ENCODE measurements at places on chromosomes 6 and 20.

DNA sequence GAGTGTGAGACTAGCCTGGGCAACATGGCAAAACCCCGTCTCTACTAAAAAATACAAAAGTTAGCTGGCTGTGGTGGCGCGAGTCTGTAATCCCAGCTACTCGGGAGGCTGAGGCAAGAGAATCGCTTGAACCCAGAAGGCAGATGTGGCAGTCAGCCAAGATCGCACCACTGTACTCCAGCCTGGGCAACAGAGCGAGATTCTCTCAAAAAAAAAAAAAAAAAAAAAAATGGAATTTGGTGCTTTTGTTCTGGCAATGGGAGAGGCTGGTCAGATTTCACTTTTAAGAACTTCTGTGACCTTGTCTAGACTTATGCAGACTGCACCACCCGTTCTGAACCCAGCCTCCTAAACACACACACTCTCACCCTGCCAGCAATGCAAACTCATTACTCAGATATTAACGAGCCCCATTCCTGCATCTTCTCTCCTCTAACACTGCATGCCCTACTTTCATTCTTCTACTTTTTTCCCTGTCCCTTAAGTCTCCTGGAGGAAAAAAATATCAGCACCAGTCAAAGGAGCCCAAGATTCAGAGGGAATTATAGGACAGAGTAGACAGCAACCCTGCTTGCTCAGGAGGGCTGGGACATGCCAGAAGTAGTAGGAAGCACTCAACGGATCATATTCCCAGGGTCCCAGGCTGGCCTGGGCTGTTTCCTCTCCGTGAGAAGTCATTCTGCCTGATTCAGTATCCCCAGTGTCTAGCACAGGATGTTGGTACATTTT lies 4.4 kb downstream of the MOCS1 start:
- no peak for DNase-seq

DNA sequence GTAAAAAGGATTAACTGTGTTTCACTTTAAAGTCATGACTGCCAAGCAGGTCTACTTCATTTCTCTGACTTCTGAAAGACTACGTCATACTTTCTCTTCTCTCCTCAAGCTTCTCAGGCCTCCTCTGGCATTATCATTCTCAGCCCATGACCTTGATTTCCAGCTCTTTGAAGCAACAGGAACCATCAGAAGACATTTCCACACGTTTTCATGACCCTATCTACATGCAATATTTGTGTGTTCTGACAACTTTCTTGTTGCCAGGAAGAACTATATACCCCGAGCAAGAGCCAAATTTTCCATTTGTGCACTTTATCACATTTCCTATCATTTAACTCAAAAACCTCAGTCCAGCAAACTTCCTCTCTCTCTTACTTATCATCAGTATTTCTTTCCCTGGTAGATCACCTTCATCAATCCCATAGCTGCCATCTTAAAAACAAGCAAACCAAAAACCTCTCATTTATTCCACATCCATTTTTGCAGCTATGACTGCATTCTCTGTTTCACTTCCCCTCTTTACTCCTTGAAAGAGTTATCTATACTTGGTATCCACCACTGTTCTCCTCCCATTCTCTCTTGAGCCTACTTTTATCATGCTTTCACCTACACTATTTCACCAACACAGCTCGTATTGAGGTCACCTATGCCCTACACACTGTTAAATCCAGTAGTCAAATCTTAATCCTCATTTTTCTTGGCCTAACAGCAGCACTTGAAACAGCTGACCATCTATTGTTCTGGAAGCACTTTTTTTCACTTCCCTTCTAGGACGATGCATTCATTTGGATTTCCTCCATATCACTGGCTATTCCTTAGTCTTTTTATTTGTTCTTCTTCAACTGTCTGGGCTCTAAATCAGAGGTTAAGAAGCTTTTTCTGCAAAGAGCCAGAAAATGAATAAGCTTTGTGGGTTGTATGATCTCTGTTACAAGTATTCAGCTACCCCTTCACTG lies 47.1 kb downstream of the STX7 start:
- no peak for DNase-seq

- DNase-seq: no peak
Observed at GRCh38 chr6:148493424-148493823, 150.8 kb downstream of the SASH1 start.

DNA sequence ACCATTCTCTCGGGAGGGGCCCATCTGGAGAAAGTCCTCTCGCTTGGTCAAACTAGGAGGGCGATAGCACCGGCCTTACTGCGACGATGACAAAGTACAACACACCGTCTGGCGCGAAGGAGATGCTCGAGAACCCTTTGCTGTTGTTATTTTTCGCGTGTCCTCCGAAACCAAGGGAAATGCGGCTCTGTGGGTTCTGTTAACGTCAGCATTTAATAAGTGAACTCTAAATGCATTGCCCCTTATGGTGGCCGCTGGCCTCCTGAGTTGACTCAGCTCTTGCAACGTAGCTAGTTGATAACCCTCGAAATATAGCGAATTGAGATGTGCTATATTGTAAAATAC lies 577 bp upstream of the SCAND1 start:
- DNase-seq: no peak

DNA sequence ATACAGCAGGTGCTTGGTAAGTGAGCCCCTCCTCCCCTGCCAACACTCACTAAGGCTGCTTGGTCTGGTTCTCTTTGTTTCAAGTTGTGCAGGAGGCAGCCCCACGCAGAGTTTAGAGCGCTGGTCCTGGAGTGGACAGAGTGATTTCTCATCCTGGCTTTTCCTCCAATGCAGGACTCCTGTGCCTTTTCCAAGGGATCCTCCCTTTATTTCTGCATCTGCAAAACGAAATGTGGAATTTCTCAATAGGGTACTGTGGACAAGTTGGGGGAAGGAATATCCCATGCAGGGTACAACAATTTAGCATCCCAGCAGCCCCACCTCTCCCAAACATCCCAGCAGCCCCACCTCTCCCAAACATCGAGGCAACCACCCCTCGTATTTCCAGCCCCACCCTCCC lies 30.6 kb upstream of the CCDC167 start:
- DNase-seq: no peak

DNA sequence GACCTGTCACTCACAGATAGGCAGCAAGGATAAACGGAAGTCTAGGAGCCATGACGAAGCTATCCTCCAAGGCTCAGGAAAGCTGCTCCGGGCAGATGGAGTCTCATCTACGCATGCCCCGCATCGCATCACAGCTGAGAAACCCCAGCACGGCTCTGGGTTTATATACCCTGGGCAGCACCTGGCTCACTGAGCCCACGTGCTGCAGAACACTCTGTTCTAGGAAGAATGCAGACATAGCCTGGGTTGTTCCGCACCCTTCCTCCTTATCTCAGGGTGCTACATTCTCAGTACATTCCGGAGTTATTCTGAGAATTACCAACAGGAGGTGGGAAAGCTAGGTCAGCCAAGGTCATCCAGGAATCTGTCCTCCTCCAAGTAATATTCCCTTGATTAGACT lies 260.4 kb downstream of the CBLN4 start:
- DNase-seq: no peak

- DNase-seq: no peak
Observed at GRCh38 chr20:41861772-41862422, 243.7 kb upstream of the CHD6 start.

DNA sequence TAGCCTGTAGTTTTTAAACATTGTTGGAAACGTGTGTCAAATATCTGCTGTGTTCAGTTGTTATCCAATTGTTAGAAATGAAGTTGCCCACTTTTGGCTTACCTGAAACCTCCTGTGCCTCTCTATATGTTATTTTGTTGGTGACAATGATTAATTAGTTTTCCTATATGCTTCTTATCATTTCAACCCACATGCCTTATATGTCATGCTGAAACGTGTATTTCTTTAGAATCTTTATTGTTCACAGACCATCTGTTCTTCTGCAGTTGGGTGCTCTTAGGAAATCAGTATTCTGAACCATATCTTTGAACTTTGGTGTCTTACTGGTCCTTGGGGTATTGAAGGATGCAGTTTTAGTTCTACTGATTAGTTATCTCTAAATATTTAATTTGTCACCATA lies 91.2 kb upstream of the SCGN start:
- no peak for DNase-seq

- no peak for DNase-seq
Observed at GRCh38 chr6:121142093-121142492, 192.2 kb downstream of the TBC1D32 start.

DNA sequence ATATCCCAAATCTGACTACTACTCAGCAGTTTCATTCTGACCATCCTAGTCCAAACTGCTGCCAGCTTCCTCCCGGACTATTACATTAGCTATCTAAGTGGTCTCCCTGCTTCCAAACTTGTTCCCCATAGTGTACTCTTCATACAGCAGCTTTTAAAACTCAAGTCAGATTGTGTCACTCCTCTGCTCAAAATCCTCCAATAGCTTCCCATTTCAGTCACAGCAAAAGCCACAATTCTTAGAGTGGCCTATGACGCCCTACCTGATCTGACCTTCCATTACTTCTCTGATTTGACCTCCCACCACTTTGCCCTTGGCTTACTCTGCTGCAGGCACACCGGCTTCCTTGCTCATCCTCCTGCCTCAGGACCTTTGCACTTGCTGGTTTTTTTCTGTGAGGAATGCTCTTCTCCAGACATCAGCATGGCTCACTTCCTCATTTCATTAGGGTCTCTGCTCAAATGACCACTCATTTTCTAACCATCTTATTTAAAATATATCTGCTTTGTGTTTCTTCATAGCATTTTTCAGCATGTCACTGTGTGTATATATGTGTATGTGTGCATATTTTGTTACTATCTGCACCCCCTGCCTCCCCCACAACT lies 111.1 kb upstream of the DTNBP1 start:
- DNase-seq: no peak

DNA sequence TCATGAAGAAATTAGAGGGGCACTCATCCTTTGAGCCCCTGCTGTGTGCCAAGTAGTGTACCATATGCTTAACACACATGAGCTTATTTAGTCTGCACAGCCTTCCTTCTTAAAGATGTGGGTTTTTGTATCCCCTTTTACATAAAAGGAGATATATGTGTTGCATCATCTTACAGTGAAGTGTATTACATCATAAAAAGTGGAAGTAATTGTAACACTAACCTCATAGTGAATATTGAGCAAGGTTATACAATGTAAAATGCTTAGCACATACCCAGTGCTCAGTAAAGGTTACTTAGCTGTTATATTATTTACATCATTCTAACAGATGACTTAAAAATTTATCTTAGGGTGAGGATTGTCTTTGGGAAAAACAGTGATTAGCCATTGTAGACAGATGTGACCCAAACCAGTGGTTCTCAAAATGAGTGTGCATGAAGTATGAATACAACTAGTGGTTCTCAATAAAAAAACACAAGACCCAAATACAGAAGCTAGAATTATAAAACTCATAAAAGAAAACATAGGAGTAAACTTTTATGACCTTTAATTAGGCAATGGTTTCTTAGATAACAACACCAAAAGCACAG lies 3.8 kb upstream of the PIGU start:
- no peak for DNase-seq

DNA sequence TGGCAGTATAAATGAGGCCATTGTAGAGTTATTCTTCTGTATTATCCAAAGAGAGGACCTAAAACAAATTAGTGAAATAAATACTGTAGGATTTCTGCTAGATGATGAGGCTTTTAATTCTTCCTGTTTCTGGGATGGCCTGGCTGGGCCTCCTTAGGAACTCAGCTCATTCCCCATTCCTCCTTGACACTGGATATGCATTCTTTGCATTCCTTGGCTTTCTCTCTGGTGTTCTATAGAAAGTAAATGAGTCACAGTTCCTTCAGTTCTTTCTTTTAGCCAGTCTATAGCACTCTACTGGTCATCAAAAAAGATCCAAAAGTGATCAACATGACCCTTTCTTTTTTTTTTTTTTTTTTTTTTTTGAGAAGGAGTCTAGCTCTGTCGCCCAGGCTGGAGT lies 8.6 kb downstream of the OR10C1 start:
- DNase-seq: no peak

DNA sequence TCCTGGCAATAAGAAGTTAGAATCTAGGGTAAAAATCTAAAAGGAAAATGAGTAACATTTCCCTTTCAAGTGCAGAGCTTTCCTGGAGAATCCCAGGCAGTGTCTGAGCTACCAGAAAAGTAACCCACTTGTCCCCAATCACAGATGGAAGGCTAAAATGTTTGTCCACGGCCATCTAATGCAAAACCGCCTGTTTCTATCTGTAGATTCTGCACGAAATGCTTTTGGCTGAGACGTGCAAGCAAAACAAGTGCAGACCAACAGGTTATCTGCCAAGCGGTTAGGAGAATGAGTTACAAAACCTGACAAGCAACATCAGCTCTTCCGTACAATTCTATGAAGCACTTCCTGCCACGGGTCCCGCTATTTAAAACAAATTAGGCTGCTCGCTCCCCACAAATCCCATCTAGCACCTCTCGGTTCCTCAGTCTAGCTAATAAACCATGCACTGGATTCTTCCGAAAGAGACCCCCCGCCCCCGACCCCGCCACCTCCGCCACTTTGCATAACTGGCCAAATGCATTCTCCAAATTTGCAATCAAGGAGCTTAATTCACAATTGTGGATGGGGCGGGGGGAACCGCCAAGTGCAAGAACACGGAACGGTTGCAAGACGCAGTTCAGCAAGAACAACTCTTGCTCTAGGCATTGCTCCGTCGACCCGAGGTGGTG lies 1.4 kb downstream of the ELOVL5 start:
- DNase-seq: peak; percentile 28

DNA sequence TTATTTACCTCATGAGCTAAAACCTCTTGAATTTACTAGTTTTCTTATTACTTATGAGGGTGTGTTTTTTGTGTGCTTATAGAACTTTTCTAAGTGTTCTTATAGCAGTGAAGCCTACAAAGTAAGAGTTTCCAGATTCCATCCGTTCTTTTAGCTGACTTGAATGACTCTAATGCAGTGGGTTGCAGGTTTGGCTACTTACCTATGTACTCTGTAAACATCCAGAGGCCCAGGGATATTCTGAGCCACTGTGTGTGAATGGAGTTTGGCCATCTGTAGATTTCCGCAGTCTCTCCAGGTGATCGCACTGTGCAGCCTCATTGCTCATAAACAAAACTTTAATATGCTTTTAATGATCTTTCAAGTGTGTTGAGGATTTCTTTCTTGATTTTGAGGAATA lies 157.8 kb downstream of the MYO6 start:
- DNase-seq: no peak

DNA sequence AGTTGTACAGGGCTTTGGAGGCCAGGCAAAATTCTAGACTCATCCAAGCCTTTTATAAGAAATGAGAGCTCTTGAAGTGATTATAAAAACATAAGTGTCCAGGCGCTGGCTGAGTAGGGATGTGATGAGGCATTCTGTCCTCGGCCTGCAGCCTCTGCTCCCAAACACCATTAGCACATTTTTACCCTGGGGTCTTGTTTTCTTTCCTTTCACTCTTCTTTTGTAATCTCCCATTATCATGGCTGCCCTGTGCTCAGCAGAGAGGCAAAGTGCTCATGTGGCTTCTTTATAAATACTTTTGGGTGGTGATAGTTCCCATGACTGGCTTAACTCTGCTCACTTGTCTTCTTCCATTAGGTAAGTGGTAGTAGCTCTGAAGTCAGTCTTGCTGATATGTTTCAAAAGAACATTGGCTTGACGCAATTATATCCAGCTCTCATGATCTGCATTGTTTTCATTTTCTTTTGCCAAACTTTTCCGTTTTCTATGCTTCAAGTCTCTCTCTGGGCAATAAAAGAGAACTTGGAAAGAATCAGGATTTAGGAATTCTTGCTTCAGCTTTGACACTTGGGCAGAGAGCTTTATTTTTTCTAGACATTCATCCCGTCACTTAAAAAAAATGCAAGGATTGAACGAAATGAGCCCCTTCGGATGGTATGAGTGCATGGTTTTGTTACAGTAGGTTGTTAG lies 61.1 kb downstream of the CAP2 start:
- no peak for DNase-seq

- DNase-seq: no peak
Observed at GRCh38 chr6:33252759-33253158, 18.9 kb downstream of the VPS52 start.
